CD8-positive, alpha-beta memory T cell (primary cell): ENCODE measurements at places on chromosomes 1 and 21. TPM values are rescaled to one million over a fixed set of nuclear protein-coding genes. Genes with fewer than 3 reads are reported as not detected.

Gene TATDN3
- 18.0 TPM for total RNA-seq

Gene CHTOP
- 98.9 TPM for total RNA-seq

Gene FMO3
- not detected for total RNA-seq

Gene KCNE2
- total RNA-seq, result not detected

- no peaks in the 10 kb centered on the region for H3K36me3 ChIP-seq
- H3K27me3 ChIP-seq, result no peaks in the 10 kb centered on the region
- DNase-seq, result no peak
- H3K4me3 ChIP-seq, result peak overlapping the region; percentile 74
- H3K27ac ChIP-seq, result no peak overlapping the region
These were observed 729 bp downstream of the APP start for GRCh38 chr21:26169611-26170470.

DNA sequence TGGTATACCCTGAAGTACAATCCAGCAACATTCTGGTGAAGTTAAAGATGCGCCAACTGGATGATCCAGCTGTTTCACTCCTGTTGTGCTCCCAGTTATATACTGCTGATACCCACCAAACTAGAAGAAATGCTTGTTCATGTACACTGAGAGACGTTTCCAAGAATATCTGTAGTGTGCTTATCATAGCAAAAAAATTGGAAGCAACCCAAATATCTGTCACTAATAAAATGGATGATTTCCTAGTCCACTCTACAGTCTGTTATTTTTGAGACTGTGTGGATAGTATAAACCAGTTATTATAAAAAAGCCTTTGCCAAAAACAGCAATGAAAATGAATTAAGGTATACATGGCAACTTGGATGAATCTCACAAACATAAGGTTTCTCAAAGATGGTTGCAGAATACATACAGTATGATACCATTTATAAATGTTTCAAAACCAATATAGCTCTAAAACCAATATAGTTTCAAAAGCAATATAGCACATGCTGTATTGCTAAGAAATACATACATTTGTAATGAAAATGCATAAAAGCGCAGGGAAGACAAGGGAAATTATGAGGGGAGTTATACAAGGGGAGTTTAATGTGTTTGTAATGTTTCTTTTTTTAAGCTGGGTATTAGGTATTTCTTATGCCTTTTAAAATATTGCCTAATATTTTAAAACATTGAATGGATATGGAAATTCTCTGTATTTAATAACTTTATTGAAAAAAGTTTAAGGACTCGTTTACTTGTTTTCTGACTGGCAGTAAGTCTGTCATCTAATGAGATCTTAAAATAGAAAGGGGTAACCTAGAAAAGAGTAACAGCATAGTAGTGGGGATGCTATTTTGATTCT lies 36.5 kb downstream of the GPSM2 start:
- H3K4me3 ChIP-seq, result no peak overlapping the region
- no peaks in the 10 kb centered on the region for H3K27me3 ChIP-seq
- no peak for DNase-seq
- no peak overlapping the region for H3K27ac ChIP-seq

GRCh38 chr1:168598892-168599291 lies 22.5 kb downstream of the XCL1 start:
- no peaks in the 10 kb centered on the region for H3K4me1 ChIP-seq
- H3K27ac ChIP-seq, result no peak overlapping the region
- no peak for DNase-seq
- H3K27me3 ChIP-seq, result no peaks in the 10 kb centered on the region

DNA sequence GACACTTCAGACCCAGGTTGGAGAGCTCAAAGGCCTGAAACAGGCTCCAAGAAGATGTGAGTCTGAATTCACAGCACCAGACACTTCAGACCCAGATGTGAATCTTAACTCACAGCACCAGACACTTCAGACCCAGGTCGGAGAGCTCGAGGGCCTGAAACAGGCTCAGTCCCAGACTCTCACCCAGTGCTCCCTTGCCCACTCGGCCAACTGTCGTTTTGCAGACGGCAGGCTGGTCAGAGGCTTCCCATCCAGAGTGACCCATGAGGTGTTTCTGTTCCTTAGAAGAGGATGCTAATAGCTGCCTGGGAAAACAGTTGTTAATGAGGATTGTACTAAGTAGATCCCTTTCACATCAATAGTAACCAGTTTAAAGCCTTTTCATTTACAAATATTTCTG lies 88.4 kb downstream of the ADARB1 start:
- no peaks in the 10 kb centered on the region for H3K27me3 ChIP-seq
- H3K27ac ChIP-seq, result no peak overlapping the region
- H3K4me1 ChIP-seq, result no peaks in the 10 kb centered on the region
- no peak for DNase-seq
- no peaks in the 10 kb centered on the region for H3K36me3 ChIP-seq

DNA sequence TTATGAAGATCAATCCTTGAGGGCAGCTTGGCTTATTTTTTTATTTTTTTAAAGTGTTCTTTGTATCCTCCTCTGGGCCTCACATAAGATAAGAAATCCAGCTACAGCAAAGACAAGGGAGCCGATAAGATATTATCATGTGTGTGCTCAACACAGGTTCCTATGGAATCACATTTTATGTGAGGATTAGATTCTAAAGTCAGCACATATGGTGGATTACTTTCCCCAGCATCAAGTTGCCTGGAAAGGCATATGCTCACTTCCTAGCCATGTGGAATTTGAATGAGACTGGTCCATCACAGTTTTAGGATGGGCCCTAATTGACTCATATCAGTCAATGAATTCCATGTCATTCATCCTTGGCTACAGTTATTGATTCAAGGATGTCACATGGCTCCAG lies 456.9 kb upstream of the LRRC7 start:
- no peak overlapping the region for H3K27ac ChIP-seq
- H3K4me1 ChIP-seq, result no peaks in the 10 kb centered on the region
- H3K4me3 ChIP-seq, result no peak overlapping the region
- no peaks in the 10 kb centered on the region for H3K27me3 ChIP-seq
- no peaks in the 10 kb centered on the region for H3K36me3 ChIP-seq
- DNase-seq, result no peak

DNA sequence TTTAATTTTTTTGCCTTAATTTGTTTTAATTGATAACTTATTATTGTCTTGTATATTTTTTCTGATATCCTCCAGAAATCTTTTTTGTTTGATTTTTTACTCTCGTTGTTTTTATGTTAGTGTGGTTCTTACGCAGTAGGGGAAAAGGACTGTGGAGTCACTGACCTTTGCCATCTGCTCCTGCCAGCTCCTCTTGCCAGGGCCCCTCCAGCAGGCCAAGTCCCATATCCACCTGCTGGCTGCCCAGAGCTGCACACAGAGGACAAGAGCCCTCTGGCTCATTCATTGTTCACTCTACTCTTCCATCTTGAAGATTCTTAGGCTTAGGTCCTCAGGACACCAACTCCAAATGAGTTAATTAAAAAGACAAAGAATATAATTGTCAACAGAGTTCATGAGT lies 316.4 kb upstream of the DUSP10 start:
- H3K4me3 ChIP-seq, result no peak overlapping the region
- no peak overlapping the region for H3K27ac ChIP-seq
- H3K27me3 ChIP-seq, result no peaks in the 10 kb centered on the region
- DNase-seq, result no peak

GRCh38 chr1:84265867-84266266 lies 35.6 kb upstream of the SAMD13 start:
- H3K36me3 ChIP-seq, result no peaks in the 10 kb centered on the region
- H3K4me3 ChIP-seq, result no peak overlapping the region
- no peaks in the 10 kb centered on the region for H3K4me1 ChIP-seq
- peaks cover 3% of the 10 kb centered on the region for H3K27me3 ChIP-seq
